NCI-H82 (cell line): ENCODE measurements at places on chromosomes 7 and 10.

DNA sequence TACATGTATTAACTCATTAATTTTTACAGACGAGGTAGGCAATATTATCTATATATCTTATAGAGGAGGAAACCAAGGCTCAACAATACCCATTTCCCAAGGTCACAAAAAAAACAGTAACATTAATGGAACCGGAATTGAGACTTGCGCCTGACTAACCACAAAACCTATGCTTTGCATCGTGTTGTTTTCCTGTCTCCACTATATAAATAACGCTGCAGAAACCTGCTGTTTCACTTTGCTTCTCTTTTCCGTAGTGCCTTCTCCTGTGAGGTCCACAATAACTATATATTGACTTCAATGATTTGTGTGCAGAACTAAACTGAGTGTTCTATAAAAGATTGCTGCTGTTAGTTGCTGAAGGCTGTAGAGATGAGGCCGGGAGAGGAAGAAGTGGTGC, 97.7 kb upstream of the RPA3 start:
- no peak for DNase-seq

DNA sequence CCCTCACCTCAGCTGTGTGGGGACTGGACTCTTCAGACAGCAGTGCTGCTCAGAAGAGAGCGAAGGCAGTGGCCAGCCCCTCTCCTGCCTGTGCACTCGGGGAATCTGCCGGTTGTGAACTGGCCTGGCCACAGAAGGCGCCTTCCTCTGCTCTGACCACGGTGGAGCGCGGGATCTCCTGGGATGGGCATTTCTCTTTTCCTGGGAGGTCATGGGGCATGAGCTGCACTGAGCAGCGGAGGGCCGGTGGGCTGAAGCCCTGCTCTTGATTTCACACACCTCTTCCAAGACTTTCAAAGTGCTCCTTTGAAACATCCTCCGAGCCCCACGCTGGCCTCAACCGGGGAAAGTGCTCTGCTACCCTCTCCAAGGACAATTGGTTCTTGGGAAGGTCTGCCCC, 125.6 kb upstream of the FAM20C start:
- no peak for DNase-seq

DNA sequence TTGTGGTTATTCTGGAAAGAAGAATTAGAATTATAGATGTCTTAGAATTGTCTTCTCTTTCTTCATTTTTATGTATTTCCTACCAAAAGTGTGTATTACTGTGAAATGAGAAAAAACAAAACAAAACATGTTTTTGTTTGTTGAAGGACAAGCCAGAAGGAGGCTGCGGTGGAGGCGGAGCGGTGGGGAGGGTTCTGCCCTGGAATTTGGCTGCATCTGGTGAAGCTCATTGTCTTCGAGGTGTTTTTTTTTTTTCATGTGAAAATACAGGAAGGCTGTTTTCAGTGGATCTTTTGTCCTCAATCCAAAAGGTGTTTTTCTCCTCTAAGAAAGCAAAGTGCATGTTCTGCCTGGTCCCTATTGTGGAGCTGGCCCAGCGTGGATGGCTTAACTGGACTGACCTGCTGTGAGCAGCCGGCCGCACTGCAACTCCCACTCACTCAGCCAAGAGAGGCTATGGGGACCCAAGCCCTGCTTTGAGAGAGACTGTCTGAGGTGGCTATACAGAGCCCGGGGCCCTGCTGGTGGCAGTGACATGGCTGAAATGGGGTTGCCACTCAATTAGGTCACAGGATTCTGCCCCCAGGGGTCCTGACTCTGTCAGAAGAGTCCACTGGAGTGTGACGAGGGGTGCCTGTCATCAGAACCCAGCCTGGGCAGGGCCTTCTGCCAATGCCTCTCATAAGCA, 184.9 kb upstream of the MKI67 start:
- no peak for DNase-seq

GRCh38 chr10:5479481-5480161, 19.7 kb downstream of the CALML5 start:
- DNase-seq = no peak
